Stimulated activated CD8-positive, alpha-beta memory T cell treated with anti-CD3 and anti-CD28 coated beads, Interleukin-7, amount 100 ng/mL, for 24 hours (primary cell): ENCODE measurements at places on chromosomes 1 and 21.

GRCh38 chr1:4551706-4552105, 102.7 kb upstream of the AJAP1 start:
- DNase-seq = no peak

DNA sequence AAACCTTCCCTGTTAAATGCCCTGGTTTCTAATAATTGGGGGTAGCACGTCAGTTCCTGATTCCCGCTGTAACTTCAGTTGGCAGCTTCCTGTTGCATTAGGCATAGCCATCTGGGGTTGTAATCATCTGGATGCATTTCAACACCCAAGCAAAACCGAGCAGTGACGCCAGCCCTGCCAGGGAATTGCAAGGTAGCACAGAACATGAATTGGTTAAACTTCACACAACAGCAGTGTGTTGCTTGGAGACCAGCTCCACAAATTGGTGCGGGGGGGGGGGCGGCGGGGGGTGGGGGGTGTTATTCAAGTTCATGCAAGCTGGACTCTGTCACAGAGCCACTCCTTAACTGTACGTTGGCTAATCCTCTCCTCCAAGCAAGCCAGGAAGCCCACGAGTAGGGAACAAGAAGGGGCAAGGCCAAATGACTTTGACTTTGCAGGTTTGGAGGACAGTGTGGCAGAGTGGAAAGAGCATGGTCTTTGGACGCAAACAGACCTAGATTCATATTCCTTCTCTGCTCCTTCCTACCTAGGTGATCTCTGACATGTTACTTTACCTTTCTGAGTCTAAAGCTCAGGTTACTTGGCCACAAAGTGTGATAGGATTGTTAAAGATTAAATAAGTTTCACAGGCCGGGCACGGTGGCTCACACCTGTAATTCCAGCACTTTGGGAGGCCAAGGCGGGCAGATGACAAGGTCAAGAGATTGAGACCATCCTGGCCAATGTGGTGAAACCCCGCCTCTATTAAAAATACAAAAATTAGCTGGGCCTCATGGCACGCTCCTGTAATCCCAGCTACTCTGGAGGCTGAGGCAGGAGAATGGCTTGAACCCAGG, 4.7 kb downstream of the LAX1 start:
- no peak for DNase-seq

DNA sequence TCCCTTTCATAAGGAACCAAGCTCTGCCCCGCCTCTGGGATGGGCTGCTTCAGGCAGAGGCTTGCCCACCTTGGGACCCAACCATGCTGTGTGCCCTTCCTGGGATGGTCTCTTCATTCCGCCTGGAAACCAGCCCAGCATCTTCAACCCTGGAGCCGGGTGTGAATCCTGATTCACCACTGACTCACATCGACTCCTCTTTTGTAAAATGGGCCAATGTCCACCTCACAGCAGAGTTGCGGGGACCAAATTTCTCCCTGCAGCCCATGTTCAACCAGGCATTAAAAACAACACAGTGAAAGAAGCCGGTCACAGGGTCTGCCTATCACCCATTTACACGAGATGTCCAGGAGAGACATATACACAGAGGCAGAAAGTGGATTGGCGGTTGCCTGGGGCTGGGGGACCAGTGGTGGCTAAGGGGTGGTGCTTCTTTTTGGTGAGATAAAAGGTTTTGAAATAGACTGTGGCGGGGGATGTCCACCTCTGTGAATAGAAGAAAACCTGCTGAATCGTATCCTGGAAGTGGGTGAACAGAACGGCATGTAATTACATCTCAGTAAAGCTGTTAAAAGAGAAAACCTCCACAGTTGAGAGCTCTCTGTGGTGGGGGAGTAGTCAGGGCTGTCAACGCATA, 6.9 kb upstream of the GPR153 start:
- no peak for DNase-seq

- no peak for DNase-seq
Measured at GRCh38 chr1:94063379-94063778, 57.6 kb downstream of the ABCA4 start.

DNA sequence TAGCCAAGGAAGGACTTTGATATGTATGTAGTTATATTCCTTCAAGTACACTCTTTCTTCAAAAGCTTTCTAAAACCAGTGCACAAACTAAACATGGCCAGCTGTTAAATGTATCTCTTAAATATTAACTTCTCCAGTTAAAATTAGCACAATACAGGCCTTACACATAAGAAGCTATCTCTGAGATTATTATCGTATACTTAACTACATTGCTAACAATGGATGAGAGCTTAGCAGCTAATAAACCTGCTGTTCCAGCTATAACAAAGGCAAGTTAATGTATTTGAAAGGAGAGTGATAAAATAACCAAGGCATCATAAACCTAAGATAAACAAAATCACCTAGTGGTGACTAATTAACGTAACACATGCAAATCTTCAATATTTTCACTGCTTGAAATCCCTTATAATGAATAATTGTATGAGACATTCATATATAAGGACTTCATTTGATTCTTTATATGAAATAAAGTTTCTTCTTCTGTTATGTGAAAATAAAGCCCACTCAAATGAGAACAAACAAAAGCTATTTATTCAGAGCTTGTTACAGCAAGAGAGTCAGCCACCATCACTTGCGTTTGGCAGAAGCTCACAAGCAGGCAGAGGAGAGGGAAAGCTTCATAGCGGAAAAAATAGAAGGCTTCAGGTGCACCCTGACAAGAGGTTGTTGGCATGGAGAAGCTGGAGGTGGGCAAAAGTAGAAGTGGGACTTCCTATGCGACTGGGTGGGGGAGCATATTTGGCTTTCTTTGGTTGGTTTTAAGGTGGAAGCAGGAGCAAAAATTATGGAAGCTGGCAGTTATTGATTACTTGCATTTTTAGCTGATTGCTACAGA, 274.1 kb upstream of the CHRM3 start:
- no peak for DNase-seq

DNA sequence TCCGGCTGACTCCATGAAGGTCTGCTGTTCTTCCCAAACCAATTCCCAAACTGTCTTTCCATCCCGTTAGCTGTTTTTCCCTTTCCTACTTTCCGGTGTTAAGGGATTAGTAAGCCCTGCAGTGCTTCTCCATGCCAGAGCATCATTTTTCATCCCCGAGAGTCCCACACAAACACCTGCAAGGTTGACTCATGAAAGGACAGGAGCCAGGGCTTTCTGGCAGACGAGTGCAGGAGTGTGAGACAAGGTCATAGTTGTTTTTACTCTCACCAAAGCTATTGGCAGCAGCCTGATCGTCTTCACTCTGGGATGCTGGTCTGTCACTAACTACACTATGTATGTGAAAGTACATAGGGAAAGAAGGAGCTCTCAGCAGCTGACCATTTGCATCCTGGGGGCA, 10.2 kb upstream of the BECN2 start:
- no peak for DNase-seq
